ENCODE measurements at places on chromosomes 2 and 18.
A peak's percentile ranks its signal among the peaks of the same experiment; 100 is the strongest.

DNA sequence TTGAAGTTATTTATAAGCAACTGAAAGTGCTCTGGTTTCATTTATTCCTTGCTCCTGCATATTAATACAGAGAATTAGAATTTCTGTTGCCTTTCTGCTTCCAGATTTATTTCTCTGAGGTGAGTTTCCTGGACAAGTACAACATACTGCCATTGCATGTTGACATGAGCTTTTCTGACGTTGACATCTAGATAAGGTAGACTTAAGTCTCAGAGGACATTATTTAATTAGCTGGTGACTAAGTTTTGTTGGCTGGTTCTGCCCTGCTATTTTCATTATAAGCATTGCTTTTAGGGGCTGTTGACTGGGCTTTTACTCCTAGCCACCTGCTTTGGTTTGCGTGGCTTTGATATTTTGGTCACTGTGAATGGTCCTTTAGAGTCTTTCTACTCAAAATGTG lies 282.9 kb upstream of the SPRED2 start:
- no peak for DNase-seq
- H3K27me3 ChIP-seq = no peaks in the 10 kb centered on the region
- H3K36me3 ChIP-seq = no peaks in the 10 kb centered on the region
- H3K27ac ChIP-seq = no peak overlapping the region

DNA sequence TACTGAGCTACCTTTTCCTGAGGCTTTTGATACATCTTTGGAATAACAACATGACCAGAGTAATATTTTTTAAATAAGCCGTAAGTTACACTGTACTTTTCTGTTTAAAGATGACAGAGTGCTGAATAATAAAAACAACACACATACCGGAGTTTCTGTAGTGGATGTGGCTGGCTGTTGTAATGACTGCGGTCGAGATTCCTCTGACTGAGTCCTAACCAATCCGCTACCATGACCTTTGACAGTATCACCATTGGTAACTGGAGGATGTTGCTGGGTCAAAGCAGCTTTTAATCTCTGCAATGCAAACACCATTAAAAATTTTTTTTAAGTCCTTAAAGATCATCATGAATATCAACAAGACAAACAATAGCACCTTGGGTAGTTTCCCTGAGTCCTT lies 70.7 kb downstream of the ATF2 start:
- no peak overlapping the region for H3K4me3 ChIP-seq
- DNase-seq = no peak
- no peaks in the 10 kb centered on the region for H3K27me3 ChIP-seq
- no peak overlapping the region for H3K27ac ChIP-seq
- no peaks in the 10 kb centered on the region for H3K4me1 ChIP-seq

DNA sequence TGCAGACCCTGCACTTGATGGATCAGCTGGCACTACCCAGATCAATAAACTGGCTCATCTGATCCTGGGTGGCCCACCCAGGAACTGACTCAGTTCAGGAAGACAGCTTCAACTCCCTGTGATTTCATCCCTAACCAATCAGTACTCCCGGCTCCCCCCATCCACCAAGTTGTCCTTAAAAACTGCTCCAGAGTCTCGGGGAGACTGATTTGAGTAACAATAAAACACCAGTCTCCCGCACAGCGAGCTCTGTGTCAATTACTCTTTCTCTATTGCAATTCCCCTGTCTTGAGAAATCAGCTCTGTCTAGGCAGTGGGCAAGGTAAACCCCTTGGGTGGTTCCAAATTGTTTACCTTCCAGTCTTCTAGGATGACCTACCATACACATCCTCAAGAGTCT lies 263.3 kb upstream of the STON1 start:
- H3K4me1 ChIP-seq = no peaks in the 10 kb centered on the region
- H3K27me3 ChIP-seq = peaks cover 7% of the 10 kb centered on the region
- H3K36me3 ChIP-seq = no peaks in the 10 kb centered on the region
- no peak overlapping the region for H3K4me3 ChIP-seq

- H3K36me3 ChIP-seq = no peaks in the 10 kb centered on the region
- H3K4me1 ChIP-seq = peaks cover 5% of the 10 kb centered on the region
- peak; percentile 63 for DNase-seq
- H3K27ac ChIP-seq = no peak within 1 kb of the TSS
- peaks cover 92% of the 10 kb centered on the region for H3K27me3 ChIP-seq
- peak within 1 kb of the TSS; percentile 75 for H3K4me3 ChIP-seq
Measured at GRCh38 chr2:227163998-227164762, at the start of the genes COL4A3 and COL4A4. TSS of gene COL4A3 (plus strand) at chr2:227164624. CDS start at chr2:227164727, 103 bp downstream. TSS of gene COL4A4 (minus strand) at chr2:227164205. CDS start at chr2:227147483, 16,722 bp downstream.

DNA sequence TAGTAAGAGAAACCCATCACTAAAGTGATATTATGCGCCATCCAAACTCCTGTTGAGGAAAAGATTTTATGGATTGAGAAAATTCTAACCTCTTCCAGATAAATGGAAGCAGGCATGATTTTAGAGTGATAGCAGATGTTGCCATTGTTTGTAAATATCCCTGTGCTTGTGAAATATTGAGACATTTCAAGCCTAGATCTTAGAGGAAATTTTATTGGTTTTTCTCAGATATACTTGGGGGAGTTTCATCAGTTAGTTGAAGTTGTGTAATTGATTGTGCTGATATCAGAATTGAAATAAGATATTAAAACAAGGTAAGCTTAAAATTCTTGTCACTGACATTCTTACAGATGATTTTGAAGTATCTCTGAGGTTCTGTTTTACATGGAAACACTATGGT lies 390.9 kb upstream of the FANCL start:
- H3K27ac ChIP-seq = no peak overlapping the region
- DNase-seq = no peak
- H3K4me1 ChIP-seq = peaks cover 19% of the 10 kb centered on the region
- H3K27me3 ChIP-seq = peaks cover 3% of the 10 kb centered on the region

DNA sequence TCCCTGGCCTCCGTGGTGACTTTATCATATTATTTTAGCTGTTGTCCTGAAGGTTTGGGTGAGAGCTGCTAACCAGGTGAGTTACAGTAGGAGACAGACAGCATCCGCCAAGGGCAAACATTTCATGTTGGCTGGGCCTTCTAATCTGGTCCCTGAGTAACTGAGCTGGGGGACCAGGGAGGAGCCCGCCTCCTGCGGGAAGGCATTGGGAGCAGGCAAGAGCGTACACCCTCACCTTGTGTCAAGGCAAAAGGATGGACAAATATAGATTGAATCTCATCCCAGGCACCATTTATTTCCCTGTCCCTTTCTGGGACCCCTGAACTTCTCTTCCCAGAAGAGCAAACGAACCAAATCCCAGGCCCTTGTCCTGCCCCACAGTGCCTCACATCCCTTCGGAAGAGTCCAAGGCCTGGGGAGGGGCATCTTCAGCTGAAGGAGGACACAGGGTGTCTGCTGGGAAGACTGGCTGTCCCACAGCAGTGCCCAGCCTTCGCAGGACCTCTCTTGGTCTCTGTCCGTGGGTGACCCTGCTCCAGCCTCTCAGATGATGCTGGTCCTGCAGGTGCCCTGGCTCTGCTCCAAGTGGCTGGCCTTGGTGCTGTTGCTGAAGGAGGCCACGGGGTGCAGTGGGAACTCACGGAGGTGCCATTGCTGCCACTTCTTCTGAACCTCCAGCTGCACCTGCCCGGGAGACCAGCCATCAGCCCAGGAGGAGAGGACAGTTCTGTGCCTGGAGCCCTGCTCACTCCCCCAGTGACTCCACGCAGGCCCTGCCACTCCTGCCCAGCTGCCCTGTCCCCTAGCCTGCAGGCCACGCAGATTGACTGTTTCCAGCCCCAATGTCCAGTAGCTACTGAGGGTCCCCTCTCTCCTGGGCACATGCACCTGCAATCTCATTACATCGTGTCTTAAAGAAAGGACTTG lies 8.2 kb downstream of the TMEM37 start:
- H3K4me1 ChIP-seq = peaks cover 22% of the 10 kb centered on the region
- DNase-seq = no peak
- H3K36me3 ChIP-seq = peaks cover 4% of the 10 kb centered on the region
- no peak overlapping the region for H3K27ac ChIP-seq
